Esophagus squamous epithelium (tissue), 5 donors: ENCODE measurements at places on chromosomes 5 and 9.

DNA sequence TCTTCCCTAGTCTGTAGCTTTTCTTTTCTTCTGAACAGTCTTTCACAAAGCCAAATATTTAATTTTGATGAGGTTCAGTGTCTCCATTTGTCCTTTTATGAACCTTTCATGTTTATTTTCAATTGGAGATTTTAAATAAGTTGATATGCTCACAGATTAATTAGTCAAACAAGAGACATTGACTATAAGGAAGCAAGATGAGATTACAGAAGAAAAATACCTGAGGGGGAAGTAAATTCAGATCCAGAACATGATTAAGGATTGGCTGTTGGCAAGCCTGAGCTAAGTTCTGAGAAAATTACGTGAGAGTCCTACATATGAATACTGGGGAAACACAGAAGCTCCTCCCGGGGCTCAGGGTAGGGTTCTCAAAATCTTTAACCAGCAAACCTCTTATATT lies 1039.8 kb upstream of the SEMA6A start:
- no peak for DNase-seq

GRCh38 chr5:57176350-57176857 lies 2.5 kb downstream of the GPBP1 start:
- no peak for DNase-seq

GRCh38 chr9:34400686-34401602 lies 24.2 kb upstream of the MYORG start:
- DNase-seq, result no peak

DNA sequence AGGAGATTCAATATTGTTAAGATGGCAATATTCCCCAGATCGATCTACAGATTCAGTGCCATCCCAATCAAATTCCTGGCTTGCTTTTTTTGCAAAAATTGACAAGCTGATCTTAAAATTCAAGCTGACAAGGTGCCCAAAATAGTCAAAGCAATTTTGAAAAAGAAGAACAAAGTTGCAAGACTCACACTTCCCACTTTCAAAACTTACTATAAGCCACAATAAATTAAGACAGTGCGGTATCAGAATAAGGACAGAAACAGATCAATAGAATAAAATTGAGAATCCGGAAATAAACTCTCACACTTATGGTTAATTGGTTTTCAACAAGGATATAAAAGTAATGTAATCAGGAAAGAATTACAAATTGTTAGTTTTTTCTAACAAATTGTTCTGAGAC lies 97.1 kb downstream of the NRG2 start:
- no peak for DNase-seq

DNA sequence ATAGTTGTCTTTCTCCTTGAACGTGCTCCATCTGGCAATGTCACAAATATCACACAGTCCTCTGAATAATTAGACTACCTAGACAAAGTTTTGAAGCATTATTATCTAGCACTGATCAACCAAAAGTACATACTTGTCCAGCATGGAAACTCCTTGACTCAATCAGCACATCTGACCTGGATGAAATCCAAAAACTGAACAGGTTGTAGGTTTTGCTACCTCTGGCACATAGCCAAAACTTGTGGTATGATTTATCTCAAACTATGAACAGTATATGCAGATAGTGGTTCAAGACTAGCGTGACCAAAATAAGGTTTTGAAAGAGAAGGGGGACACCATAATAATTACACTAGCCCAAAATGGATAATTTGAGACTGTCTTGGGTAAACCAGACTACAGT lies 158.1 kb downstream of the ARRDC3 start:
- no peak for DNase-seq

- DNase-seq, result no peak
Observed at GRCh38 chr9:31321686-31322085, 1062.8 kb upstream of the ACO1 start.

DNA sequence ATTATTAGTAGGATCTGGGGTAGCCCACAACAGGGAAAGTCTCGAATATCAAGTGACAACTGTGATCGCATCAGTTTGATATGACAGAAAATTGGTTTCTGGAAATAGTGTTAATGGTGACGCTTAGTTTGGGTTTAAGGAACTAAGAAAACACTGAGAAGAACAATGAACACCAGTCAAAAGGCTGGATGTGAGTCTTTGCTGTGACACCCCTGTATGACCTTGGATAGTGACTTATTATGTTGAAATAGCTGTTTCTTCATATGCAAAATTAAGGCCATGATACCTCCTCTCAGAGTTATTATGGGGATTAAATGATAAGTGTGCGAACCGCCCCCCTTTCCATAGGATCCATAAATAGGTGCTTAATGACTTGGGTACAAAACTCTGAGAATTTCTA lies 926 bp downstream of the DNAJC25 start:
- DNase-seq, result no peak

DNA sequence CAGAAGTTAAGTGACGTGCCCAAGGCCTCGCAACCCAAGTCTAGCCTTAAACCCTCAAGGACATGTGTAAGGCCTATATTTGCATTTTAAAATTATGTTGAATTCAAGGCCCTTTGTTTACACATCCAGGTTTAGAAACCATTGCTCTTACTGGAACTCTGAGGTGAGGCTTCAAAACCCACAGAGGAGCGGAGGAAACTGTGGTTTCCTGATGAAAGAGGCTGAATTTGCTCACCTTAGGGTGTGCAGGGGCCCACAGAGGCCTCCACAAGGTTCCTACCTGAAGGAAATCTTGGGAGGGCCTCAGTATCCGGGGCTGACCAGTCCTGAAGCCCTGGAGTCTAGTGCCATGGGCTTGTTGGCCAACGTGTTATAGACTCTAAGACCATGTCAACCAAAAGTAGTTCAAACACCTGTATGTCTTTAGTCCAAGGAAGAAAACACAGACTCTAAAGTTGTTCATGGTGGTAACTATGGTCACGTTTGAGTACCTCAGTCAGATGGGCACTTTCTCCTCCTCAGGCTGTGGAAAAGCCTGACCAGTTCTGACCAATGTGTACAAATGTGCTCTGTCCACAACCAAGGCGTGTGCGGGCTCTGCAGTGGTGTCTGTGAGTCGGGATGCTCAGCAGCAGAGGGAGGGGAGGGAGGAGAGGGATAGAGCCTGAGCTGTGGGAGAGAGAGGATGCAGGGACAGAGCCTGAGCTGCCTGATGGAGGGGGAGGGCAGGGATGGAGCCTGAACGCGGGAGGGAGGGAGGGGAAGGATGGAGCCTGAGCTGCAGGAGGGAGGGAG lies 124.6 kb upstream of the ERCC6L2 start:
- DNase-seq, result no peak

- DNase-seq, result no peak
Observed at GRCh38 chr9:70856411-70856810, 265.0 kb downstream of the TRPM3 start.

GRCh38 chr9:87973122-87973521 lies 1.2 kb downstream of the CDK20 start:
- DNase-seq, result no peak

DNA sequence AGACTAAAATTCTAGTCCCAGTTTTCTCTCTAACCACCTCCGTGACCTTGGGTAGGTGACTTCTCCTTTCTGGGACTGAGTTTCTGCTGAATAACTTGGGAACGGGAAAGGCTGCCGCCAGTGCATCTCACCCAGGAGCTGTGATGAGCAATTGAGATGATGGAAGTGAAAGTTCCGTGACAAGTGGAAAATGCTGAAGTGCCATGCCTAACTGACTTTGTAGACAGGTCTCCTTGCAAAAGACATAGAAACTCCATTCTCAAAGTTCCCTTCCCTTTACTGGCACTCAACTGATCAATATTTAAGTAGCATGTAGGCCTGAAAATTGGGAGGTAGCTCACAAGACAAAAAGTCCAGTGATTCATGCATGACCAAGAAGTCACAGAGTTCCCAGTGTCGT lies 6.3 kb upstream of the ADAM19 start:
- no peak for DNase-seq
